ENCODE measurements at places on chromosomes 12 and 14.
A peak's percentile ranks its signal among the peaks of the same experiment; 100 is the strongest.

DNA sequence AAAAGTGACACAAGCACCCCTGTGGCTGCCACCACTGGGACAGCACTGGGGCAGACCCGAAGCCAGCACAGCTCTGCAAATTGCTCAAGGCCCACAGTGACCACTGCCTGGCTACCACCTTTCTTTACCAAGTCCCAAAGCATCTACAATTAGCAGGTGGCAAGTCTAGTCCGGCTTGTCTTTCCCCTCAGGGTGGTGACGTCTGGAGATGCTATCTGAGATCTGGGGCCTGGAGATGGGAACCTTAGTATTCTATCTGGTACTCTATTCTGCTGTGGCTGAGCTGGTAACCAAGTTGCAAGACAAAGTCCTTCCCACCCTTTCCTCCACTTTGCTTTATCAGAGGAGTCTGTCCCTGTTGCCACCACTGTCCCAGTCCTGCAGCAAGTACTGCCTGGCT lies 1010.1 kb upstream of the FLRT2 start:
- DNase-seq = no peak

GRCh38 chr14:60204843-60205774 lies 39.9 kb upstream of the DHRS7 start:
- DNase-seq = no peak

DNA sequence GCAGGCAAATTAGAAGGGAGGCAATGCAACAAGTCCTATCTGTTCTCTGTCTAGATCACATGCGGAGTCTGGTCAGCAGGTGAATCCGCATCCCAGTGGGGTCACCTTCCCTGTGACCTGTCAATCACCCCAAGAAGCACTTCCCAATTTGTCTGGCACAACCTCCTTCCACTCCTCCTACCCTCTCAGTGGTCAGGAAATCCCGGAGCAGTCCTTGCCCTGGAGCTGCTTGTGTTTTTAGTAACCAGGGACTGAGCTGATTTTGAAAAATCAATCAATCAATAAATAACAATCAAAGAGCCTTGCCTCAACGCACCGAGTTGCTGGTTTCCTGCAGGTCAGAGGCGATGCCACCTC lies 572 bp upstream of the ACSS3 start:
- DNase-seq = peak; percentile 13

GRCh38 chr14:71583705-71584104 lies 348.5 kb upstream of the RGS6 start:
- no peak for DNase-seq

DNA sequence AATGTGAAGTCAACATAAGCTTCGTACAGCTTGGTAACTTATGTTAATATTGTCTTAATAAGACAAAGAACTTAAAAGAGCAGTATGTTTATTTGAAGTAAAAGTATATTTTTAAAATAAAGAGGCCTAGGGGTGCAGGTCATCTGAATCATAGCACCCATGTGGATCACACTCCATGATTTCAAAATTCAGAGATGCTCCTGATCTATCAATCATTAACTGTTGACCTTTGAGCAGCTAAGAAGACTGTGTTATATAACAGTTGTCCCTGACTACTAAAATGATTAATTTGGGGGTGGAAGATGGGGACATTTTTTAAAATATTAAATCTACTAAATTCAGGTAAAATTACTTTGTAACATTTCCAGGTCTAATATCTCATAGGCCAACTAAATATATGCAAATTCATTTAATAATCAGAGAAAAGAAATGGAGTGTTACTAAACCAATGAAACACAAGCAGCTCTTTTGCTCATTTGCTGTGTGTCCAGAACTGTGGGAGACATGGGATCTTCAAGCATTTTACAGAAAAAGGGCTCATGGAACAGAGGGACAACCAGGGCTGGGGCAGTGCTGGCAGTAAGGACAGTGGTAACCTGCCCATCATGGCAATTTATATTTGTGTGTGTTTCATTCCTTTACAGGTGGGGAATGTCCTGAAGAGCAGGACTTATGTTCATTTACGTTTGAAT lies 120.7 kb upstream of the PCED1B start:
- no peak for DNase-seq

GRCh38 chr12:104974626-104975290 lies 11.4 kb upstream of the NOPCHAP1 start:
- peak; percentile 23 for DNase-seq

- DNase-seq = no peak
These were observed 739 bp upstream of the USP44 start for GRCh38 chr12:95551913-95552516.

DNA sequence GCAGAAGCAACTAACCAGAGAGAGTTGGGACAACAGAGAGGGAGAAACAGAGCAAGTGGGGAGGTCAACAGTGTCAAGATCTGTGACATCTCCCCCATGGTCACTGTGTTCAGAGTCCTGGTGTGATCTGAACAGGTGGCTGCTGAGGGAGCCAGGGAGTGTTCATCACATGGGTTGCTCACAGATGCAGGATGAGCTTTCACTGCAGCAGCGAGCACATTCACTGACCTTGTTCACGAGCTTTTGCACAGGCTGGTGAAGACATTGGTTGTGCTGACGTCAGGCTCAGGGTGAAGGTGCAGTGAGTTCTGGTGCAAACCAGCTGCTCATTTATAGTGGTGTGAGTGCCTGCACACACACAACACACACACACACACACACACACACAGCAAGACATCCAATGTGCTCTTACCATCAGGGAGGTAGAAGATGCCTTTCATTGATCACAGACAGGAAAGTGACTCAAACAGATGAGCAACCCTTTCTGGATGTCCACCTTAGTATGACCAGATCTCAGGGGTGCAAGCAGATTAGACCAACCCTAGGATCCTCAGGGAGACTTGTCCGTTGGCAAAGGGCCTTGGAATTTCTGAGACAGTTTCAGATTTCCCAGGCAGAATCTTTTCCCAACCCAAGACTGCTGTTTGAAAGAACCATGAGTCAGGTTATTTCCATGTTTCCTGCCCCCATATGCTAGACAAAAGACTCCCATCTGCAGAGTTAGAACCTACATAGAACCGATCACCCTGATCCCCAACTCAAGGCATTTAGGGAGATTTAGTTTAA lies 44.3 kb upstream of the OR10AD1 start:
- no peak for DNase-seq

All from GM03348 (cell line).